ENCODE measurements at places on chromosomes 5 and 9.

GRCh38 chr5:122153230-122153629 lies 23.9 kb downstream of the ZNF474 start:
- DNase-seq = no peak

DNA sequence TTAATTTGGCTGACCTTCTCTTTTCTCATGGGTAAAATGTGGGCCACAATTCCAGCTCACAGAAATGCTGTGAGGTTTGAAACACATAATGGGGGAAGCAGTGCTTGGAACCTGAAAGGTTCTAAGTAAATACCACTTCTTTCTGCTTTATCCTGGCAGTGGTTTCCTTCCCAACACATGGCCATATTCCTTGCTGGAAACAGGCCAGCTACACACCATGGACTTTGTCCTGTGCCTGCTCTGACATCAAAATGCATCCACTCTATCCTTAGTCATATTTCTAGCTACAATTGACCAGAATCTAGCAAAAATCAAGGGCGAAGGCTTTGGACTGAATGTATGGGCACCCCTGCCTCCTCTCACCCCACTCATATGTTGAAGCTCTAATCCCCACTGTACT lies 93.1 kb upstream of the TRPC7 start:
- no peak for DNase-seq

- no peak for DNase-seq
Observed at GRCh38 chr5:90131383-90132133, 278.0 kb downstream of the CETN3 start.

DNA sequence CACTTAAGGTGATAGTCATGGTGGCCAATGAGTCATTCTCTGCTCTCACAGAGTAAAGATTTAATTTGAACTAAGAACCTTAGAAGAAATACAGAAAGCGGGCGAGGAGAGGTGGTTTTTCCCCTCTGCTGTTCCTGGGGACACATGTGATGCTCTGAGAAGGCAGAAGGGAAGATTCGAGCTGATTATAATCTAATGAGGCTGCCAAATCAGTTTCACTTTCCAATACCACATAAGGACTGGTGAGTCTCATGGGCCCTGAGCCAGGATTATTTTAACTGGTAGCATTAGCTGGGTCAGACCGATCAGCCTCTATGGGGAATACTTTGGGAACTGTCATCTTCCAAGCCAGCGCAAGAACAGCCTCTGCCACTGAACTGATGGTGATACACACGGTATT lies 116.5 kb downstream of the SLC1A3 start:
- DNase-seq = no peak

DNA sequence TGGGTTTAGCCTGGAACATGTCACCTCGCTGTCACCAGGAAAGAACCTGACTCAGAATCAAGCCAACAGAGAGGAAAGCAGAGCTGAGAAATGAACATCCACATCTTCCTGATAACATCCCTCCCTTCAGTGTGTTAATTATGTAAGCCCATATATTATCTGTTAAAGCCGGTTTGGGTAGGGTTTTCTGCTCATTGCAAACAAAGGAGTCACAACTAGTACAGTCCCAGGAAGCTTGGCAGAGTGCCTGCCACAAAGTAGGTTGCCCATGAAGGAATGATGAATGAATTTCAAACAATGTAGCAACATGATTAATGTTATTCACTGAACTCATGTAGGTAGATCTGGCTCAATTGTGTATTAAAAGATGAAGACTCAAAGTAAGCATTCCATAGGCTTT lies 10.4 kb upstream of the PPARGC1B start:
- DNase-seq = no peak

DNA sequence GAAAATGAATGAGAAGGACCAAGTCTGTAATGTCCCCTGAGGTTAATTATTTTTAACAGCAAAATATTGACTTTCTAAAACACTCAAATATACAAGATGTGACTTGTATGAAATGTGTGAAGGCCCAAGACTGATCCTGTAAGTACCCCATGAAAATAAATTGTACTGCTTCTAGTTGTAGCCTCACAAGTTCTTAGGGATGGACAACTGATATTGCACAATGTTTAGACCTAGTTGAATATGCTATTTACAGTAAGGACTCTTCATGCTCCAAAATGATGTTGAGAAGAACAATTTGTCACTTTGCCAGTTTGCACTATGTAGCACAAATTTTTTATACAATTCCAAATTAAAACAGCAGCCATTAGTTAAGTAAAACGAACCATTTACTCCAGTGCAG lies 139.7 kb upstream of the GDNF start:
- no peak for DNase-seq

GRCh38 chr5:164747371-164747770 lies 1242.0 kb downstream of the MAT2B start:
- DNase-seq = no peak

GRCh38 chr5:163759000-163759704 lies 253.7 kb downstream of the MAT2B start:
- DNase-seq = no peak

DNA sequence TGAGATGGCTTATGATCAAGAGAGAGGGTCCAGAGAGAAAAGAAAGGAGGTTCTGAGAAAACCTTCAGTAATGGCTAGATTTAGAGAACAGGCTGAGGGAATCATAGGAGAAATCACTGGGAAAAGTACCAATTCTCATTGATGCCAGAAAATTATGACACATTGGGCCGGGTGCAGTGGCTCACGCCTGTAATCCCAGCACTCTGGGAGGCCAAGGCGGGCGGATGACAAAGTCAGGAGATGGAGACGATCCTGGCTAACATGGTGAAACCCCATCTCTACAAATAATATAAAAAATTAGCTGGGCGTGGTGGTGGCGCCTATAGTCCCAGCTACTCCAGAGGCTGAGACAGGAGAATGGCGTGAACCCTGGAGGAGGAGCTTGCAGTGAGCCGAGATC lies 29.5 kb upstream of the PLIN2 start:
- DNase-seq = no peak

DNA sequence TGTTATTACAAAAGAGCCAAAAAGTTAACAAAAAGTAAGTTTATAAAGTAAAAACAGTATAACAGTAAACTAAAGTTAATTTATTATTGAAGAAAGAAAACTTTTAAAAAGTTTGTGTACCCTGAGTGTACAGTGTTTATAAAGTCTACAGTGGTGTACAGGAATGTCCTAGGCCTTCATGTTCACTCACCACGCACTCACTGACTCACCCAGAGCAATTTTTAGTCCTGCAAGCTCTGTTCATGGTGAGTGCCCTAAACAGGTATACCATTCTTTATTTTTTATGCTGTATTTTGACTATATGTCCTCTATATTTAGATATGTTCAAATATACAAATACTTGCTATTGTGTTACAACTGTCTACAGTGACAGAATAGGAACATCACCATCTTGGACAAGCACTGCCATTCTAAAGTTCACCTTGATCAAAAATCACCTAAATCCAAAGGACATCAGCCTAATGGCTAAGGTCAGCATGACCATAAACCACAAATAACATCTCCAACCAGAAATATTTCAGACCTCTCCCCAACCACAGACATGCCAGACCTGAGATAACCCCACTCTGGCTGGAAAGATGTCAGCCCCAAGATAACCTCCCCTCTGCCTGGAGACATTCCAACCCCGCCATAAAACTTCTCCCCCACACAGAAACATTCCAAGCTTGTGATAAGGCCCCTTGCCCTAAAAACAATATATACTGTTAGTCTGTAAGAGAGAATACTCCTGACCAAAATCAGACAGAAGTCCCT lies 56.1 kb downstream of the AGXT2 start:
- DNase-seq = no peak

DNA sequence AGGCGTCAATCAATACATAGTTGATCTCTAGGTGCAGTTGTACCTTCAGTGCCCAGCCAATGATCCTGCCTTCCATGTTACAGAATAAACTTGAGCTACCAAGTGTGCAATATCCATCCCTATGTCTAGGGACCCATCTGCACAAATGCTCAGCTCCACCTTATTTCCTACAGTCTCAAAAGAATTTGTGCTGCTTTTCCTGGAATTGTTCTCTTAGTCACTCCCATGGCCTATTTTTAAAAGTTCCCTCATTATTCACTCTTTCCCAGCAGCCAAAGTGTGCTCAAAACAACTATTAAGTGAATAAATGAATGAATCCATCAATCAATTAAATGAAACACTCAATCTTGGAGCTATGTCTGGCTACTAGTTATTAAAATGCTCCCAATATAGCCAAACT lies 14.7 kb downstream of the LIX1 start:
- DNase-seq = no peak

DNA sequence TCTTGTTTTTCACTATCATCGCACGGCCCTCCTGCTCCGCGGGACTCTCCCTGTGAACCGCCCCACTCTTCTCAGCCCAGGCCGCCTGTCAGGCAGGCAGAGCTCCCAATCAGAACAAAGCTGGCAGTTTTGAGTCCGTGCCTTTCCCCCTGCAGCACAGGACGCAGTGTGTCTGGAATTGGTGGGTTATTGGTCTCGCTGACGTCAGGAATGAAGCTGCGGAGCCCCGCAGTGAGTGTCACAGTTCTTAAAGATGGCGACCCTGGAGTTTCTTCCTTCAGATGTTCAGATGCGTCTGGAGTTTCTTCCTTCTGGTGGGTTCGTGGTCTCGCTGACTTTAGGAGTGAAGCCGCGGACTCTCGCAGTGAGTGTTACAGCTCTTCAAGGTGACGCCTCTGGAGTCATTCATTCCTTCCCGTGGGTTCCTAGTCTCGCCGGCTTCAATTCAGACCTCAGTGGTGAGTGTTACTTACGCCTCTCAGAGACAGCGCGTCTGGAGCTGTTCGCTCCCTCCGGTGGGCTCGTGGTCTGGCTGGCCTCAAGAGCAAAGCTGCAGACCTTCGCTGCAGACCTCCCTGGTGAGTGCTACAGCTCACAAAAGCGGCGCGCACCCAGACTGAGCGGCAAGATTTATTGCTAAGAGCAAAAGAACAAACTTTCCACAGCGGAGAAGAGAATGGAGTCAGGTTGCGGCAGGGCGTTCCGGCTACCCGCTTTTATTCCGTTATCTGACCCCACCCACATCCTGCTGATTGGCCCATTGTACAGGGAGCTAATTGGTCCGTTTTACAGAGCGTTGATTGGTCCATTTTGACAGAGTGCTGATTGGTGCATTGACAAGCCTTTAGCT lies 7.4 kb downstream of the ZDHHC11B start:
- DNase-seq = no peak

- no peak for DNase-seq
Observed at GRCh38 chr5:28077291-28078240, 1039.2 kb upstream of the CDH9 start.

GRCh38 chr5:6398570-6399230 lies 20.4 kb upstream of the MED10 start:
- DNase-seq = no peak

DNA sequence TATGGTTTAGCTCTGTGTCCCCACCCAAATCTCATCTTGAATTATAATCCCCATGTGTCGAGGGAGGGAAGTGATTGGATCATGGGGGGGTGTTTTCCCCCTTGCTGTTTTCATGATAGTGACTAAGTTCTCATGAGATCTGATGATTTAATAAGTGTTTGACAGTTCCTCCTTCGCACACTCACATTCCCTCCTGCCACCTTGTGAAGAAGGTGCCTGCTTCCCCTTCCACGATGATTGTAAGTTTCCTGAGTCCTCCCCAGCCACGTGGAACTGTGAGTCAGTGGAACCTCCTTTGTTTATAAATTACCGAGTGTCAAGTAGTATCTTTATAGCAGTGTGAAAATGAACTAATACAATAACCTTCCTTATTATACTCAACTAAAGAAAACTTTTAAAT lies 24.3 kb upstream of the TEX10 start:
- DNase-seq = no peak

DNA sequence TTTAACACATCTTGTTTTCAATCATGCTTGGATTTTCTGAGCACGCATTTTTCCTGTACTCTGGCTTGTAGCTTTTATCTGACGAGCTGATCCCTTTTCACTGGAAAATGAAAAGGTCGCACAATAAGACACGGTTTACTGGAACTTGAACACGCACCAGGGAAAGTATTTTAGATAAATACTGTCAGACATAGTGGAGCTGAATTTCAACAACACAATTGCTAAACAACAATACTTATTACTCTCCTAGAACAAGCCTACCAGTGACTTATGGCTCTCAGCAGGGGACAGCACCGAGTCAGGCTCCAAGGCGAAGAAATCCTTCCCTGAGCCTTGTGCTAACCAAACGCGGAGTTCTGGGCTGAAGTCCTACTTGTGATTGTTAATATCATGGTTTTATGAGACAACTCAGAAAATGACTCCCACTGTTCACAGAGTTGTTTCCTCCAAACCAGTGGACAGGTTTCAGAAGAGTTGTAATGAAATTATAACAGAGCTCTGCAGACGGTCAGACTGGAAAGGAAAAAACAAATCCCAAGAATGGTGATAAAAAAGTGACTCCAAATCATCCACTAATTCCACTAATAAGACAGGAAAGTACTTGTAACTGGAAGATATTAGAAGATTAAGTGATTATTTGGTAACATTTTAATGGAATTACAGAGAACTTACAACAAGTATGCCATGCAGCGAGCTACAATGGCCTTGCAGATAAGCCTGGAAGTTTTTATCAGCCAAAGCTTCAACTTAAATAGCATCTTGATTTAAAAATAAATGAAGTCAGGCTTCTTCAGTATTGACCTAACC lies 359.6 kb downstream of the EBF1 start:
- DNase-seq = no peak

DNA sequence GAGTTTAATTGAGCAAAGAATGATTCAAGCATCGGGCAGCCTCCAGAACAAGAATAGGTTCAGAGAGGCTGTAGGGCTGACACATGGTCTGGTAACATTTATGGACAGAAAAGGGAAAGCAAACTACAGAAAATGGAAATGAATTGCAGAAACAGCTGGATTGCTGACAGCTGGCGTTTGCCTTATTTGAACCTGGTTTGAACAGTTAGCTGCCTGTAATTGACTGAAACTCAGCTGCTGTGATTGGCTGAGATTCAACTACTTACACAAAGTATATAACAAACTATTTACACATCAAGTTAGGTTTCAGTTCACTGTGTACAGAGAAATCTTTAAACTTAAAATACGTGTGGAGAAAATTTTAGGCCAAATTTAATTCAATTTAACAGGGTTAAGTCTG lies 441.7 kb downstream of the PRELID2 start:
- DNase-seq = no peak

DNA sequence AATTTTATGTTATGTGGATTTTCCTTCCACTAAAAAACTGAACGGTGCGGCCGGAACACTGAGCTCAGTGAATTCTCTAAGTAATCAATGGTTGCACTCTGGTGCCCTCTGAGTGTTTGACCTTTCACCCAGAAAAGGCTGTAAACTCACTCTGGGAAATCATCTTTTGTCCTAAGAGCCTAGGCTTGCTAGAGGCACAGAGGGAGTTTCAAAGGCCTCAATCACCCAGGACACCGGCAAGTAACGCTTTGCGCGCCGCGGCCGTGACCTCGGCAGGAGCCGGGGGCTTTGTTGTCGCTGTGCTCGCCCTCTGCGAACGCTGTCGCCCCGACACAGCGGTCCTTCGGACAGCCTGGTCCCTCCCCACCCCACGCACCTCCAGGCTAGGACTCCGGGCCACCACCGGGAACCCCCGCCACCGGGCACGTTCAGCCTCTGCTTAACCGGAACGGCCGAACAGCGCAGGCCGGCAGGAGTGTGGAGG lies 703 bp downstream of the ISCA1 start:
- peak; percentile 79 for DNase-seq

DNA sequence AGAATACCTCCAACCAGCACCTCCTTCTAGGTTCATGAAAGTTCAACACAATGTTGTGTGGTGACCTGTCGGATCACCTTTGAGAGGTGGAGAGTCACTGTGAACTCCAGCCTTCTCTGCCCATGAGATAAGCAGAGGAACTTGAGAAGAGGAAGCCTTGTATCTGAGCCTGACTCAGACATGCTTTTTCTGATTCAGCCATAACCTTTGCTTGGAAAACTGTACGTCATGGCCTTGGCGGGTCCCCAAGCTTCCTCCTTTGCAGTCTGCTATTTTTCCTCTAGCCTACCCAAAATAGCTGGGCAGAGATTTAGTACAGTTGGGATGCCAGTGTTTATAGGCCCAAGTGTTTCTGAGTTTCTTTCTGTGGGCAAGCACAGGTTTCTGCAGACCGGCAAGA lies 274.7 kb downstream of the CETN3 start:
- DNase-seq = no peak

Measured in cardiac septum (tissue), 1 donor.